ENCODE measurements at places on chromosomes 1 and 21.

GRCh38 chr1:30194046-30194619 is 529.3 kb downstream of the MATN1 start:
- no peak for DNase-seq

DNA sequence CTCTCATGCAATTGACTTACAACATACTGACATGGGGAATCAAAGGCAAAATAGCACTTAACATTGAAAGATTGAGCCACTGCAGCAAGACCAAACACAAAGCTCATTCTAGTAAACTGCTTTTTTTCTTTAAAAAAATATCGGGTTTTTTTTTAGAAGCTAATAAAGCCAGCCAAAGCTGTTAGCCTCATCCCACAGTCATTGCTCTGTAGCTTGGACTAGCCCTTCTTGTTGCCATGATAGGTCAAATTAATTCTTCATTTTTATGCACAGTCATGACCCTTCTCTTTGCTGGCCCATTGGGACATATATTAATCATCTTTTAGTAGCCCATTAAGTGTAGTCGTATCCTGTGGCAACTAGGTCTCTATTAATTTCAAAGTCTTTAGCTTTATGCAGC is 231.3 kb downstream of the ADGRL2 start:
- DNase-seq: no peak

GRCh38 chr1:225851805-225852204 is 30.4 kb downstream of the TMEM63A start:
- DNase-seq: no peak

DNA sequence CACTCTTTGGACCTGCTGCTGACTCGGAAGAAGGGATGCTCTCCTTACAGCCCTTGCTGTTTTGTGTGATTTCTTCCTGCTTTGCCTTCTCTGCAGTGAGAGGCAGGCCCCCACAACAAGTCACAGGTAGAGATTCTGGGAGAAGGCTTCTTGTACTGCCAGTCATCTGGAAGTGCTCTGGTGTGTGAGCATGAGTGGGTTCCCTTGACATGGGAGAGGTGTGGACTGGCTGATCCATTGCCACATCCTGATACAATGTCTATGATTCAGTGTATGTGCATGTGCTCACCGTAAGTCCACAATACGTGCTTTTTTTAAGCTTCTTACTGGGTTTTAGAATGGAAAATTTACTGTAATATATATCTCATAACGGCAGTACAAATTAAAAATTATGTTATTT is 46.0 kb upstream of the PLA2G4A start:
- DNase-seq: no peak

Data from stimulated activated CD4-positive, alpha-beta T cell treated with anti-CD3 and anti-CD28 coated beads, Interleukin-1b, Interleukin-23, amount 100 ng/mL, for 1 hour (primary cell).